ENCODE measurements at places on chromosomes 5 and 9. TPM values are rescaled to one million over a fixed set of nuclear protein-coding genes. Genes with fewer than 3 reads are reported as not detected.

NUTM2G gene
- total RNA-seq, result not detected

DNA sequence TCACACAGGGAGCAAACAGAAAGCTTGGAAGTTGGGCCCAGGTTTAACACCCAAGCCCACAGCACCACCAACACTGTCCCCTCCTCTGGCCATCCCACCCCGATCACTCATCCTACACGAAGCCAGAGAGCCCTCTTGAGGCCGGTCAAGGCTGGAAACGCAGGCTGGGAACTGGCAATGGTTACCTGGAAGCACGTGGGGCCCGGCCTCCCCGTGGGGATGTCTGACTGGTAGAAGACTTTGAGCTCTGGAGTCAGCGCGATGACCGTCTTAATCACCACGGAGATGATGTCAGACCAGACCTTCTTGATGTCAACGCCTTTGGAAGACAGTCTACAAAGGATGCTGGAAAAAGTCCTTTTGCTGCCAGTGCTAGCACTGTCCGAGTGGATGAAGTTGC, 104.1 kb downstream of the TTLL11 start:
- no peak overlapping the region for H3K27ac ChIP-seq
- peaks cover 39% of the 10 kb centered on the region for H3K27me3 ChIP-seq

GRCh38 chr9:135489188-135489906, 9.8 kb downstream of the PPP1R26 start:
- H3K36me3 ChIP-seq, result no peaks in the 10 kb centered on the region
- no peak for DNase-seq
- no peak overlapping the region for H3K4me3 ChIP-seq
- no peak overlapping the region for H3K27ac ChIP-seq

GRCh38 chr9:8694983-8695588, 895.5 kb upstream of the DMAC1 start:
- no peak overlapping the region for H3K4me3 ChIP-seq
- no peak overlapping the region for H3K27ac ChIP-seq
- H3K36me3 ChIP-seq, result no peaks in the 10 kb centered on the region
- peak; percentile 16 for DNase-seq
- H3K4me1 ChIP-seq, result peaks cover 15% of the 10 kb centered on the region
